ENCODE measurements at places on chromosomes 6 and 20.
A peak's percentile ranks its signal among the peaks of the same experiment; 100 is the strongest.

- peak; percentile 21 for DNase-seq
Observed at GRCh38 chr6:79713701-79714322, 82.7 kb downstream of the SH3BGRL2 start.

DNA sequence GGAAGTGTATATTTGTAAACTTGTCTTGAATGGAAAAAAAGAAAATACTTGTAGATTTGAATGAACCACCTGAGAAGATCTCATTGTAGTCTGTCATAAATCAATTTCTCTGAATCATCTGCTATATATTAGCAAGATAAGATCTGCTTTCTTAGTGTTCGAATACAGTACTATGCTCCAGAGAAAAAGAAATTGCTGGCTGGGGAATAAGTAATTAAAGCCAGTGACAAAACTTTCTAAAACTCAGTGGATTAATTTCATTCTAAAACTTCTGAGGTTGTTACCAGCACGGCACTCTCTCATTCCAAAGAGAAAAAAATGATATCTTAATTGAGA lies 22.4 kb upstream of the MROH8 start:
- DNase-seq, result no peak

GRCh38 chr6:170006071-170006899 lies 254.9 kb downstream of the ERMARD start:
- no peak for DNase-seq

- DNase-seq, result no peak
Observed at GRCh38 chr6:82870582-82871172, 195.0 kb downstream of the UBE3D start.

GRCh38 chr6:684831-685636 lies 7.9 kb downstream of the EXOC2 start:
- no peak for DNase-seq

- DNase-seq, result no peak
Observed at GRCh38 chr20:34971561-34972235, 16.0 kb downstream of the MYH7B start.

- DNase-seq, result no peak
Observed at GRCh38 chr6:68139130-68139529, 496.0 kb upstream of the ADGRB3 start.

- peak; percentile 70 for DNase-seq
Observed at GRCh38 chr6:45378334-45378926, 696 bp upstream of the SUPT3H start.

GRCh38 chr6:69935079-69935478 lies 68.7 kb downstream of the COL19A1 start:
- DNase-seq, result no peak

DNA sequence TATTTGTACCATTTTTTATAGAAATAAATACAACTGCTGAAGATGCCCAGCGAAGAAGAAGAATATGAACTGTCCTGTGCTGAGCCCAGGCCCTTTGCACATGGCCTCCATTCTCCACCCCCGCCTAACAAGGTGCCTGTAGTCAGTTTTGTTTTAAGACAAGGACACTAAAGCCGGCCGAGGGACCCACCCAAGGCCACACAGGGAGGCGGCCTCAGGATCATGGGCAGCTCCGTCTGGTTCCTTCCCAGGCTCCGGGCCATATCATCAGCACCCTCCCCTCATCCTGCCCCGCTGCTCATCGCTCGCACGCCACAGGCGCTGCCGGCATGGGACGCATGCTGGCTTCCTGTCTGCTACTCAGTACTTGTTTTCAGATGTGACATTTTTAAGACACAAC lies 21.3 kb downstream of the PSMG4 start:
- no peak for DNase-seq

- no peak for DNase-seq
Observed at GRCh38 chr6:30931272-30931671, 698 bp downstream of the SFTA2 start.

GRCh38 chr6:154461348-154461747 lies 49.1 kb downstream of the CNKSR3 start:
- no peak for DNase-seq

DNA sequence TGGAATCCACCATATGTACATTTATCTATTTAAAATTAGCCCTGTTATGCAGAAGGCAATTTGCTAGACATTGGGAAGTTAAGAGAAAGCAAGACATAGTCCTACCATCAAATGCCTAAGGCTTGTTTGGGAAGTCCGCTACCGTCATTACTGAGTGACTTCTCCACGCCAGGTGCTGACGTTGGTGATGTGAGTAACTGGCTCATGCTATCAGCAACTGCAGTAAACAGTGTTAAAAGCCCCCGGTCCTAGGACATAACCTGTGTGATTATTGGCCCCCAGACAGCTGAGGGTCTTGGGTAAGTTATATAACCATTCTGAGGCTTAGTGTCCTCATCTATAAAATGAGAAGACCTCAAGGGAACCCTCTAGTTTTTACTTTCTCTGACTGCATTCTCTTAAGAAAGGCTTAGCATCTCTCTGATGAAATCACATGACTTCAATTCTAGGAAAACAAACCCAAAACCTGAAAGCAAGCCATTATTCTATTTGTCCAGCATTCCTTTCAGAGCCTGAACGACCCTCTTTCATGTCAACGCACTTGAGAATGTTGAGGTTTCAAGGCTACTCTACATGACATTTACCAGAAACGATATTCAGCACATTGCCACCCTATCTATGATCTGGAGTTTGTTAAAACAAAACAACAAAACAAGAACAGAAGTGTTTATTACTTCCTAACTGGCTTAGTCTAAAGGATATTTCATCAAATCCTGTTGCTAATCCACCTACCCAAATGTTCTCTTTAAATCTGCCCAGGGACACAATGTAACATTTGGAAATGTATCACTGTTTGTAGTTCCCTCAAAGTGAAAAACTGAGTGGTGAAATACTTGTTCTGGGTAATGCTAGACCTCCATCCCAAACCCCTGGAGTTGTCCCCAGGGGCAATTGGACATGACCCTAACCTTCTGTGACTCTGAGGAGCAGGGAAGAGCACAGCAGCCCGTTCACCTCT lies 133.8 kb downstream of the BTBD3 start:
- no peak for DNase-seq

- no peak for DNase-seq
Observed at GRCh38 chr6:45686841-45687569, 309.3 kb upstream of the SUPT3H start.

DNA sequence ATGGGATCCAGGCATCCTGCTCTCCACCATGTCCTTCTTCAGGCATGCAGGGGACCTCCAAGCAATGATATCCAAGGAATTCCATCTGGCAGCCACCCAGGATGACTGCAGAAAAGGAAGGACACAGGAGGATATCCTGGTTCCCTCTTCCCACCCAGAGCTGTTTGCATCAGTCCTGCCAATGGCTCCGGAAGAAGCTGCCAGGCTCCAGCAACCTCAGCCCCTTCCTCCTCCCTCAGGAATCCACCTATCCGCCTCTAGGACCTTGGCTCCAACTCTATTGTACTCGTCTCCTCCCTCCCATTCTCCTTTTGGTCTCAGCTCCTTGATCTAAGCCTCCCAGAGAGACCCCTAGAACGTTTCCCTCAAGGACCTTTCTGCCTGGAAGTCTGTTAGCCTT lies 733 bp upstream of the PSORS1C2 start:
- DNase-seq, result no peak

GRCh38 chr6:130885392-130886192 lies 58.4 kb downstream of the SMLR1 start:
- peak; percentile 86 for DNase-seq

DNA sequence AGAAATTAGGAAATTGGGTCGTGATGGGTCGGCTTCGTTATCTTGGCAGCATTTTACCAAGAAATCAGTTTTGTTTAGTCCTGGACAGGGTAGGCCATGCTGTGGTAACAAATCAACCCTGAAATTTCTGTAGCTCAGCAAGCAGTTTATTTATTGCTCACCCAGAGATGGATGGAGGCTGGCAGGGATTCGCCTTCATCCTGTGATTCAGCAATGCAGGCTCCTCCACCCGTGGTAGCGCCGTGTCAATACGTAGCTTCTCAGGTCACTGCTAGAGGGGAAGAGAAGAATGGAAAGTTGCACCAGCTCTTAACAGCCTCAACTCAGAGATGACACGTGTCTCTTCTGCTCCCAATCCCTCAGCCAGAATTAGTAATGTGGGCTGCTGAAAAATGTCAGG lies 157.0 kb upstream of the SGK1 start:
- DNase-seq, result no peak

DNA sequence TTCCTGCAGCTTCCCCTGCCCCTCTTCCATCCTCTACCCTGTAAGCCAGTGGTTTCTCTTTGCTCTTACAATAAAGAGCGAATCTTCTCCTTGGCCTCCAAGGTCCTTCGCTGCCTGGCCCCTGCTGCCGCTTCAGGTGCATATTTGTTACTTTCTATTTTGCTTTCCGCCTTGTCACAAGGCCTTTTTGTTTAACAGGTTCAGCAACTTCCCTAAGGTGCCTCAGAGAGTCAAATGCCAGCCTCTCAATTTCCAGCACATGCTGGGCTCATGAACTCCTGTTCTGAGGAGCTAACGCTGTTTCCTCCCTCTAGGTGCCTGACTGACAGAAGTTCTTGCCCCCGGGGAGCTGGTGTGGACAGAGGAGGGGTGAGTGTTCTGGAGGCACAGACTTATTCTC lies 42.4 kb upstream of the EPB41L1 start:
- no peak for DNase-seq

GRCh38 chr6:167444602-167445346 lies 119.9 kb downstream of the TTLL2 start:
- no peak for DNase-seq

- DNase-seq, result no peak
Observed at GRCh38 chr20:62217913-62218773, 1.9 kb downstream of the HRH3 start.

DNA sequence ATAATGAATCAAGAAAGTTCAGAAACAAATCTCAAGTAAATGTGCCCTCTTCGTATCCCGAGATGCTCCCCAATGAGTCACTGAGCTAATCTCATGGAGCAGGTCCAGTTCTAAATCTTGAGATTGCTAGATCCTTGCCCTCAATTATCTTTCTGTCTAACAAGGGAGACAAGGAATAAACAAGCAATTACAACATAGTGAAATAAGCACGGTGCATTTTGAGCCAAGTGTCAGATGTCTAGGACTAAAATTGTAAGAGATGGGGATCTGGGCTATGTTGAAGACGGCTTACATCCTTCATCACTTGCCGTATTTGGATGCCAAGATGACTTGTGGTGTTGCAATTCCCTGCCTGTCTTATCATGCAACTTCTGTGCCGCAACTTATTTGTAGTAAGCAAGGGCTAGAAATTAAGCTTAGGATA lies 56.5 kb upstream of the ADGRF1 start:
- DNase-seq, result no peak

DNA sequence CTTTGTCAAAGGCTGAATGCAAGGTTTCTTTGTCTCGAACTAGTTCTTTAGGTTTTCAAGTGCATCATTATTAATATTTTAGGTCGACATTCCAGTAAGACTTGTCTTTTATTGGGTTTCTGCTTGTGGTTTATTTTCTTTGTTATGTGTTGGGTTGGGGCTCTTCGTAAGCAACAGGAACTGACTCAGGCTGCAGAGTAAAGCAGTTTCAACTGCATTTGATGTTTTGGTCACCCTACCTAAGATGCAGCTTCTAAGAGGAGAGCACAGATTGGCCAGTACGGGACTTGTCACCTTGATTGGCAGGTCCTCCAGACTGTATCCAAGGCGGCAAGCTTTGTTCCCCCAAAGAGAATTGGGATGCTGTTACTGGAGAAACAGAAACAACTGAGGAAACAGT lies 149.5 kb upstream of the SULF2 start:
- no peak for DNase-seq

DNA sequence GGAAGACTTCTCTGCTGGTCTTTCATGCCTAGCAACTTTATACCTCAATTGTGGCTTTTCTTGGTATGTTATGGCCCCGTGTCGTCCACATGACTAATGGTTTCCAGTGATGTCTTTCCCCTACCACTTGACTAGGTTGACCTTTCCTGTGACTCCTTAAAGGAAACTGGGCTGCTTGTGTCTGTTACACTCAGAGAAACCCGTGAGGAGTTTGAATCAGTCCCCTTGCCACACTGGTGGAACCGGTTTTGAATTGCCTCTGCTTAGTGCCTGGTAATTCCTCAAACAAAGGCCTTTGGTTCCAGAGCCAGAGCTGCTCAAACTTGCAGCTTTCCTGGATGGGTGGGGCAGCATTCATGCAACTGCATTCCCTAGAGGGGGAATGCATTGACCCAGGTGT lies 21.9 kb downstream of the ECT2L start:
- no peak for DNase-seq

GRCh38 chr20:45257711-45258110 lies 3.3 kb upstream of the SLPI start:
- DNase-seq, result no peak

All from Kasumi-1 (cell line).